COLO829 (cell line): ENCODE measurements at places on chromosomes 7 and 10.
A peak's percentile ranks its signal among the peaks of the same experiment; 100 is the strongest.

GRCh38 chr10:4835494-4835918 lies 9.5 kb downstream of the AKR1E2 start:
- DNase-seq: no peak

GRCh38 chr7:142603870-142604448 lies 145.3 kb upstream of the PRSS1 start:
- peak; percentile 82 for DNase-seq

DNA sequence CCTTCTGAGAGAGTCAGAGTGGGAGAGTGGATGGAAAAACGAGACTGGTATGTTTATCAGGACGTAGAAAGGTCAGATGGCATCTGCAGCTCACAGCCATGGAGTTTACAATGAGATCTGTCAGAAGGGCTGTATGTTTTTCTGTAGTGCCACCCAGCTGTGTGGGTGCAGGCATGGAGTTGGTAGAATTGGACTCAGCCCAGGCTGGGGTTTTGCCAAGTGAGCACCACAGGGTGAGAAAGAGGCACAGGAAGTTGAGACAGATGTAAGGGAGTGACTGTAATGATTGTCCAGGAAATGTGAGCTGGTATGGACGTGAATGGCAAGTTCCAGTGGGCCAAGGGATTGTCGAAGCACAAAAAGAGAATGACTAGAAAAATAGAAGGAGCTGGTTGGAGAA lies 9.1 kb upstream of the ZYX start:
- DNase-seq: peak; percentile 61

DNA sequence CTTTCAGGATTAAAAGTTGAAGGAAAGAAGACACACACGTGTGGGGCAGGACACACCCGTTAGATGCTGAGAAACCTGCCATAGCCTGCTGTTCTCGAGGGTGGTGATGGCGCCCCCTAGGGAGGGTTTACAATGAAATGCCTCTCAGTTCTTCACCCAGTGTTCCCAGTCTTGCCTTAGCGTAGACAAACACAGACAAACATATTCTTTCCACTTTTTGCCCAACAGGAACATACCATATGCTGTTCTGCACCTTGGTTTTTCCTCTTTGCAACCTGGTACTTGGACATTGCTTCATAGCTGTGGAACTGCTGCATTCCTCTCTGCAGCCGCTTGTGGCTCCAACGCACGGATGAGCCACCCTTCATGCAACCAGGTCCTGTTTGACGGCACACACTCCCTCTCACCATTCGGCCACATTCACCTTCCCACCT lies 23.3 kb upstream of the HSPA12A start:
- no peak for DNase-seq
